ENCODE measurements at places on chromosomes 16 and 17.

DNA sequence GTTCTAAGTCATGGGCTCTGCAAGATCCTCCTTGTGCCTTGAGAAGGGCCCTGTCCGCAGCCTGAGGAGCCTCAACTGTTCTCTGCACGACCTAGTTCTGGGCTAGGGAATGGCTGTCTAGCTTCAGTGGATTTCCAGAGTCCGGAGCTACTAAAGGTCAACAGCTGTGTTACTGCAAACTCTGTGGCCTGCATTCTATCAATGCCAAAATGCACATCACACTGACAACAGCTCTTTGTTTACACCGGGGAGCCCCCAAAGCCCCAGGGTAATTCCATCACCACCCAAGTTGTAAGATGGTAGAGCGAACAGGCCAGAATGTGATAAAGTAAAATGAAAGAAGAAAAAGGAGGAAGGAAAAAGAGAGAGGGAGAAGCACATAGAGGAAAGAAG, 610.2 kb downstream of the MAF start:
- no peaks in the 10 kb centered on the region for H3K36me3 ChIP-seq
- no peaks in the 10 kb centered on the region for H3K4me1 ChIP-seq
- H3K27ac ChIP-seq = no peak overlapping the region

DNA sequence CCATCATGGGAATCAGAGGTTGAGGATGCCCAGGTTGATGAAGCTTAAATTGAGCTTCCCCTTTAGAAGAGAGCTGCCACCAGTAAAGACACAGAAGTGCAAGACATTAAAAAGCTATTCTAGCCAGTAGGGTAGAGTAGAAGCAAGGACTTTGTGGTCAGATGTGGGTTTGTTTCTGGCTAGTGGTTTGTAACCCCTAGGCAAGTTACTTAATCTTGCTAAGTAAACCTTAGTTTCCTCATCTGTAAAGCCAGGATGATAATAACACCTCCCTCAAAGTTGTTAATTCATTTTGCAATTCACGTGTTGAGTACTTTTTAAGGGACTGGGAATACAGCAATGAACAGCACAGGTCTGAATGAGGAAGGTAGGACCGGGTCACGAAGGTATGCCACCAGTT, 3.6 kb downstream of the SNTB2 start:
- no peak overlapping the region for H3K27ac ChIP-seq
- no peaks in the 10 kb centered on the region for H3K36me3 ChIP-seq
- H3K27me3 ChIP-seq = no peaks in the 10 kb centered on the region
- no peak for DNase-seq

DNA sequence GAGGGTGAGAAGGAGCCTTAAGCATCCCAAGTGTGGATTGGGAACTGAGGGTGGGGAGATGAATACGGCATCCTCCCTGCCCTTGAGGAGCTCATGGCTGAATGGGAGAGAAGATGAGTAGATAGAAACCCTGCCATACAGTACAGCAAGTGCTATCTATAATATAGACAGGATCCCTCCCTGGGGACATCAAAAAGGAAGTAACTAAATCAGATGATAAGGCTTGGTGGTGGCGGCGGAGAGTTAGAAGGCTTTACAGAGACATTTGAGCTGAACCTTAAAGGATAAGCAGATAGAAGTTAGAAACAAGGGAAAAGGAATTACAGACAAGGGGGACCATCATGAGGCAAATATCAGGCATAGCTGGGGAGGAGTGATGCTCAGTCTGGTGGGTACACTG, 67.5 kb upstream of the TMEM132E start:
- H3K4me3 ChIP-seq = no peak overlapping the region
- no peaks in the 10 kb centered on the region for H3K36me3 ChIP-seq
- no peak overlapping the region for H3K27ac ChIP-seq
- peaks cover 8% of the 10 kb centered on the region for H3K27me3 ChIP-seq
- no peak for DNase-seq

GRCh38 chr17:56891751-56892150, 22.1 kb downstream of the TRIM25 start:
- no peak overlapping the region for H3K27ac ChIP-seq
- H3K27me3 ChIP-seq = no peaks in the 10 kb centered on the region
- DNase-seq = peak; percentile 36

DNA sequence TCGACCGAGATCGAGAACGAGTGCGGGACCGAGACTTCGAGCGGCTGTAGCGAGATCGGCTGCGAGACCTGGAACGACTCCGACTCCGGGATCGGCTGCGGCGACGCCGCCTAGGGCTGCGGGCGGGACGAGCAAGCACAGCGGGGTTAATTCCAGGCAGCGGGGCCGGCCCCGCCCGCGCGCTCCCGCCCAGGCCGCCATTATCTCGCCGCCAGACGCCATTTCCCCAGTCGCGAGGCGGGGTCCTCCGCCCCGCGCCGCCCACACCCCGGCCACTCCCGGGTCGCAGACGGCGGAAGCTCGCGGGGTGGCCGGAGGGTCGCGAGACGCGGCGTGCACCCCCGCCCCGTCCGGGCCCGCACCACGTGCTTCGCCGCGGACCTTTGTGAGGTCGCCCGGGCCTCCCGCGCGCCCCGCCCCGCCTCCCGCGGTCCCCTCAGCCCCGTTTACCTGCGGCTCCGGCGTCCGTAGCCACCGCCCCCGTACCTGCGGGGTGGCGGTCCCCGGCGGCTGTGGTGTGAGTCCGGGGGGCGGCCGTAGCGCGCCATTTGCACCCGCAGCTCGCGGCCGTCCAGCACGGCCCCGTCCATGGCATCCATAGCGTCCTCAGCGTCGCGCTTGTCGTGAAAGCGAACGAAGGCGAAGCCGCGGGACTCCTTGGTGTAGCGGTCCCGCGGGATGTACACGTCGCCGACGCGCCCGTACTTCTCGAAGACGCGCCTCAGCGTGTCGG, 616 bp downstream of the SRSF2 start:
- no peaks in the 10 kb centered on the region for H3K27me3 ChIP-seq
- H3K36me3 ChIP-seq = peaks cover 45% of the 10 kb centered on the region
- DNase-seq = peak; percentile 81

- peak overlapping the region; percentile 81 for H3K27ac ChIP-seq
- peaks cover 91% of the 10 kb centered on the region for H3K4me1 ChIP-seq
- no peak overlapping the region for H3K4me3 ChIP-seq
- peak; percentile 89 for DNase-seq
Observed at GRCh38 chr17:82103553-82104451, 5.8 kb upstream of the FASN start.

DNA sequence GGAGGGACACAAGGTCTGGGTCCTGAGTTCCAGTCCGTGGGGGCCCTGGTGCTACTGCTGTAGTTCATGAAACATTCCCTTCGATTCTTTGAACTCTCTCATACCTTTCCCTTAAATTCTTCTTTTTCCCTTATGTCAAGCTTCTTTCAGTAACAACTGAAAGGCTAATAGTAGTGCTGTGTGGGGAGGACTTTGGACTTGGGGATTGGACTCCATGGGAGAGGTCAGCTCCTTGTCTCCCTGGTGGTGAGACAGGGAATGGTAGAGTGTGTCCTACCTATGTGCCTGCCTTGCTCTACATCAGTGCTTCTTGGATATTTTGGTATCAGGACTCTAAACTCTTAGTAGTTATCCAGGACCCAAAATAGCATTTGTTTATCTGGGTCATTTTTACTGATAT, 628.1 kb downstream of the WWOX start:
- no peak overlapping the region for H3K27ac ChIP-seq
- H3K4me3 ChIP-seq = no peak overlapping the region
- no peaks in the 10 kb centered on the region for H3K4me1 ChIP-seq
- H3K36me3 ChIP-seq = no peaks in the 10 kb centered on the region

- no peaks in the 10 kb centered on the region for H3K36me3 ChIP-seq
- no peak overlapping the region for H3K4me3 ChIP-seq
- H3K27me3 ChIP-seq = no peaks in the 10 kb centered on the region
- H3K27ac ChIP-seq = no peak overlapping the region
- H3K4me1 ChIP-seq = peaks cover 70% of the 10 kb centered on the region
Observed at GRCh38 chr16:14111713-14112538, 40.8 kb downstream of the MRTFB start.

DNA sequence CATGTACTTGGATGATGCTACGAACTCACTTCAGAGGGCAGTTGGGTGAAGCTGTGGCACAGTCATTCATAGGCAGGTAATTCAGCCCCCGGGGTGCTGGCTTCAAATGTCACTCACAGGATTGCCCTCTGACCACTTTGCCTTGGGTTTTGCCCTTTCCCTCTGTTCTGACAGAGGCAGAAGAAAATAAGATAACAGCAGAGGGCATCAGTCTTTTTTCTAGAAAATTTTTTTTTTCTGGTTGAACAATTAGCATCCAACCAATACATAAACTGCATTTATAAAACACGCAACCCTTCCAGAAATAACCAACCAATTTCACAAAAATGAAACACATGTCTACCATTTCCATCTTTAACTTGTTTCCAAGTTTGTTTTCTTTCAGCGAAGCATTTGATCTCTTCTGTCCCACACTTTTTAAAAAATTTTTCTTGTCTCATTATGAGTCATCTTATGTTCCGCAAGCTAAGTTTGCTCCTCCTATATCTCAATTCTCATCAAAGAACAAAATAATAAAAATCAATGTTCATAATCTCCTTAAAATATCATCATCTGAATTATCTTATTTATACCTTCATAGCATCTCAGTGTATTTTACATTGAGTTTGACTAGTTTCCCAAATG, 15.6 kb downstream of the NACA2 start:
- no peaks in the 10 kb centered on the region for H3K36me3 ChIP-seq
- no peaks in the 10 kb centered on the region for H3K27me3 ChIP-seq
- H3K4me3 ChIP-seq = no peak overlapping the region
- no peak overlapping the region for H3K27ac ChIP-seq
- no peak for DNase-seq
- no peaks in the 10 kb centered on the region for H3K4me1 ChIP-seq

GRCh38 chr17:75856062-75856756, 1.1 kb upstream of the WBP2 start:
- H3K27me3 ChIP-seq = no peaks in the 10 kb centered on the region
- peaks cover 16% of the 10 kb centered on the region for H3K36me3 ChIP-seq
- H3K27ac ChIP-seq = peak overlapping the region; percentile 100
- H3K4me1 ChIP-seq = peaks cover 45% of the 10 kb centered on the region
- peak overlapping the region; percentile 67 for H3K4me3 ChIP-seq

- peak overlapping the region; percentile 87 for H3K27ac ChIP-seq
- H3K4me3 ChIP-seq = peak overlapping the region; percentile 60
- no peak for DNase-seq
Observed at GRCh38 chr17:68599552-68600066, 1.6 kb downstream of the FAM20A start.

DNA sequence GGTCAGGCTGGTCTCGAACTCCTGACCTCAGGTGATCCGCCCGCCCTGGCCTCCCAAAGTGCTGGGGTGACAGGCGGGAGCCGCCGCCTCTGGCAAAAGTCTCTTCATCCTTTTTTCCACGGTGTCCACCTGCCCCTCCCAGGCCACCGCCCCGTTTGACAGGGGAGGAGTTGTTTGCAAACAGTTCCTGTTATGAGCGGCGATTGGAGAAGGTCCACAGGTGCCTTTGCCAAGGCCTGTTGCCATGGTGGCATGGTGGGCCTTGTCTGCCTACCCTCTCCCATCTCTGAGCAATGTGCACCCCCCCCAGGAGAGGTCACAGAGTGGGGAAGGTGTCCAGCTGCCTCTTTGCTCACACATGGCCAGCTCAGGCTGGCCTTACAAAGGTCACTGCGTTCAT, 16.0 kb upstream of the RAP1GAP2 start:
- peaks cover 9% of the 10 kb centered on the region for H3K4me1 ChIP-seq
- H3K27me3 ChIP-seq = peaks cover 29% of the 10 kb centered on the region
- H3K36me3 ChIP-seq = no peaks in the 10 kb centered on the region
- H3K4me3 ChIP-seq = no peak overlapping the region
- H3K27ac ChIP-seq = no peak overlapping the region
- DNase-seq = no peak

GRCh38 chr17:60817192-60817591, 139.5 kb downstream of the BCAS3 start:
- DNase-seq = no peak
- H3K36me3 ChIP-seq = no peaks in the 10 kb centered on the region
- no peaks in the 10 kb centered on the region for H3K27me3 ChIP-seq
- no peak overlapping the region for H3K4me3 ChIP-seq

- no peak overlapping the region for H3K4me3 ChIP-seq
- no peaks in the 10 kb centered on the region for H3K36me3 ChIP-seq
- H3K4me1 ChIP-seq = peaks cover 19% of the 10 kb centered on the region
- no peaks in the 10 kb centered on the region for H3K27me3 ChIP-seq
Observed at GRCh38 chr17:20190605-20191004, 181.4 kb downstream of the SPECC1 start.

- no peaks in the 10 kb centered on the region for H3K36me3 ChIP-seq
- no peak overlapping the region for H3K4me3 ChIP-seq
- DNase-seq = no peak
- no peaks in the 10 kb centered on the region for H3K27me3 ChIP-seq
Observed at GRCh38 chr17:66612993-66613392, 221.9 kb upstream of the CACNG5 start.

- H3K27me3 ChIP-seq = no peaks in the 10 kb centered on the region
- no peak for DNase-seq
- peaks cover 11% of the 10 kb centered on the region for H3K4me1 ChIP-seq
- no peaks in the 10 kb centered on the region for H3K36me3 ChIP-seq
- H3K27ac ChIP-seq = no peak overlapping the region
- H3K4me3 ChIP-seq = no peak overlapping the region
Observed at GRCh38 chr17:76658242-76658662, 14.7 kb upstream of the ST6GALNAC1 start.
